ENCODE measurements at places on chromosomes 2 and 18.

GRCh38 chr2:43851011-43851980 lies 12.5 kb downstream of the ABCG8 start:
- no peak for DNase-seq

DNA sequence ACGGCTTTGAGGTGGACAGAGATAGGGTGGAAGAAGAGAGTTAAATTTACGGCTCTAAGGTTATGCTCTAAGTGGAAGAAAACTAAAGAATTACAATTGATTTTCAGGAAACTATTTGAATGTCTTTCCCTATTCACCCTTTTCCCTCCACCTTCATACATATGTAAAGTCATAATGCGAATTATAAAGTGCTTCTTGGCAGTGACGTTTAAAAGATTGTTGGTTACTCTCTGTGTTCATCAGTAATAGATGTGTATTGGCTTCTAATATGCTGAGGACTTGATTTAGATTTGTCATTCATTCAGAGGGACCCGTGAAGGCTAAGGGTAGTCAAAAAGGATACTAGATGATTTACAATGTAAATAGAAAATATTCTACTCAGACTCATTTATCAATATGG lies 63.9 kb downstream of the ARHGAP28 start:
- DNase-seq: no peak

GRCh38 chr2:43460611-43461365 lies 135.1 kb downstream of the THADA start:
- DNase-seq: no peak

DNA sequence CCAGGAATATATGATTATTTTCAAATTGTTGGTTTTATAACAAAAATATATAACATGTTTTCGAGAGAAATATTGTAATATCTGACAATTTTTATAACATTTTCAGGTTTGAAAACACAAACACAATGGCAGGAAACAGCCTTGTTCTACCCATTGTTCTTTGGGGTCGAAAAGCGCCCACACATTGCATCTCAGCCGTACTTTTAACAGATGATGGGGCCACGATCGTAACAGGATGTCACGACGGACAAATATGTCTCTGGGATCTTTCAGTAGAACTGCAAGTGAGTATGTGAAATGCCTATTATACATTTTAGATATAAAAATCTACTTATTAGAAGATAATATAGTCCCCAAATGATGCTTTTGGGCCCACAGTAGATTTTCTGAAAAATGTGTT lies 21.2 kb downstream of the WDR7 start:
- no peak for DNase-seq

DNA sequence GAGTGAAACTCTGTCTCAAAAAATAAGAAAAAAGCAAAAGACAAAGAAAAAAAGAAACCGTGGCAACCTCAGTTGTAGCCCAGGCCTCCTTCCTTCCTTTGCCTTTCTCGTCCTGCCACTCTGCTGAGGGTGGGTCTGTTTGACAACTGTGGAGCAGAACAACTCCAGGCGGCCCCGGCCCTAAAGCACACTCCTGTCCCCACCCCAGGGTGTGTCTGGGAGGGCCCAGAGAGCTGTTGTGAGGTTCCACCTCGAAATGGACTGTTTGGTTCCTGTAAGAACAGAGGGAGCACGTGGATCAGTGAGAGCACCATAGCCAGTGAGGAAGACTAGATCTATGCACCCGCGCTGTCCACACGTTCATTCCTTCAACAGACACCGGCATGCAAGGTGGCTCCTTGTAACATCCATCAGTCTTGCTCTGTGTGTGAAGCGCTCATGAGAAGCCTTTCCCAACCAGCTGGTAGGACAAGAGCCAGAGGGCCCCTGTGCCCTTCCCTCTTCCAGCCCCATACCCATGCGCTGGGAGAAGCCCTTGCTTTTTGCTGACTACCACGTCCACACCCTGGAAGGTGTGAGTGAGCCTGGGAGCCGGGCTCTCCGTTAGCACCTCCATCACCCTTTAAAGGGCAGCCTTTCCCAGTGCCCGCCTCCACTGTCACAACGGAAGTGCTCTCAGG lies 61.6 kb downstream of the SOWAHC start:
- DNase-seq: no peak

DNA sequence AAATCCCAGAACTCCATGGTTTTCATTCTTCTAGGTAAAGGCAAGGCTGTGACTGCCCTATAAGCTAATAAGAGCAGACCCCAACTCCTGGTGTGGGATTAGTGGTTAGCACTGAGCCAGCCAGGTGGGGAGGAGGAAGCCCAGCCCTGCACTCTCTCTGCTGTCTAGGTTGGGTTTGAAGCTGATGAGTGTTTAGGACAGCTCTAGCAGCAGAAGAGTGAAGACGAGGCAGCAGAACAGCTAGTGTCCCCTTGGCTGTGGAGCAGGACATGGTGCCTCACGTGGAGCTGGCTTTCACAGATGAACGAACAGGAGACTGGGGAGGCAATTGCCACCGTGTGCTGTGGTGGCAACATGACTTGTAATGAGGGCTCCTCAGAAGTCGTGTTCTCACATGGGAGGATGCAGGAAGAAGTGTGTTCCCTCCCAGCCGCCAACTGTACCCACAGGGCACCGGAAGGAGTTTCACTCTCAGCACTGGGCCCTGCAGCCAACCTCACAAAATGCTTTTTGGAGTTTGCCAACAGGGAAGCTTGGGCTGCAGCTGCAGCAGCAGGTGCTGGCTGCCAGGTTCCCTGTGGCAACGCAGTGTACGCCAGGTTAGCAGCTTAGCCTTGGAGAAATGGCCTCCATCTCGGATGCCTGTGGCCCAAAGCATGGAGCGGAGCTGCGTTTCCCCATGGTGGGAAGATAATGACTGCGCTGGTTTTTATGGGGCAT lies 328.2 kb downstream of the SETBP1 start:
- DNase-seq: no peak

DNA sequence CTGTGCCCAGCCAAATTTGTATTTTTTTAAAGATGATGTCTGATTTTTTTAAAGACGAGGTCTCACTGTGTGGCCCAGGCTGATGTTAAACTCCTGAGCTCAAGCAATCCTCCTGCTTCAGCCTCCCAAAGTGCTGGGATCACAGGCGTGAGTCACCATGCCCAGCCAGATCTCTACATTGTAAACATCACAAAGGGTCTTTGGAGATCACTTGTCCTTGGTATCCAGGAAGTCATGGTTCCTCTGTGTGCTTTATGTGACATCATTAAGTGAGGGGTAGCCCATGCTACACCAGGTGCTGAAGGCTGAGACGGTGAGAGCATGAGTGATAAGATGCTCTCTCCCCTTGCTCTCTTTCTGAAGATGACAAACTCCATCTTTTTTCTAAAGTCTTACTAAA lies 7.0 kb upstream of the NUP35 start:
- DNase-seq: no peak

GRCh38 chr2:105919191-105919811 lies 174.6 kb downstream of the NCK2 start:
- DNase-seq: no peak

- DNase-seq: no peak
These were observed 13.5 kb downstream of the BOK start for GRCh38 chr2:241571821-241572620.

DNA sequence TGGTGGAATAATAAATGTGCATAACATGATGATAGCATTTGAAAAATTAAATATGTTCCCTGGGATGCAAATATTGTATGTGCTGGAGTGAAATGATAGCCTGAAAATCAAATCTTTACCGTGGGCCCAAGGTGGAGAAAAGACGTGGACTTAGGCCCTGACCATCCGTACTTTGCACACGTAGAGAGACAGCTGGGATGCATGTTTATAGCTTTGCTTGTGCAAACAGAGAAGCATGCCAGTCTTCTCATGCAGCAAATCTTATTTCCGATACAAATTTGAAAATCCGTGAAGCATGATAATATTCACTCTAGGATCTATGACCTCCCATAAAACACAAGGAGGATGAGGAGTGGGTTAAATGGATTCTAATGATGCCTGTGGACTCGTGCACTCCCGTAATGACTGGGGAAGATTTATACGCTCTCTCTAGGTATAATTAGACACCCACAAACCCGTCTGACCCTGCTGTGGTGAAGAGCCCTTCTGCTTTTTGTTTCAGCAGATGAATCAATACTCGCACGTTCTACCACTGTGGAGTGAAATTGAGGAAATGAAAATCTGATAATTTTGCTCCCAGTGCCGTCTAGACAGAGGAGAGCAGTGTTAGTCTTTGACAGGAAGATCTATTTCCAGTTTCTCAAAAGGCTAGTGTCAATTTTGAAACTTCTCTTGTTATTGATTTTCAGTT lies 810.3 kb upstream of the SALL3 start:
- DNase-seq: no peak

DNA sequence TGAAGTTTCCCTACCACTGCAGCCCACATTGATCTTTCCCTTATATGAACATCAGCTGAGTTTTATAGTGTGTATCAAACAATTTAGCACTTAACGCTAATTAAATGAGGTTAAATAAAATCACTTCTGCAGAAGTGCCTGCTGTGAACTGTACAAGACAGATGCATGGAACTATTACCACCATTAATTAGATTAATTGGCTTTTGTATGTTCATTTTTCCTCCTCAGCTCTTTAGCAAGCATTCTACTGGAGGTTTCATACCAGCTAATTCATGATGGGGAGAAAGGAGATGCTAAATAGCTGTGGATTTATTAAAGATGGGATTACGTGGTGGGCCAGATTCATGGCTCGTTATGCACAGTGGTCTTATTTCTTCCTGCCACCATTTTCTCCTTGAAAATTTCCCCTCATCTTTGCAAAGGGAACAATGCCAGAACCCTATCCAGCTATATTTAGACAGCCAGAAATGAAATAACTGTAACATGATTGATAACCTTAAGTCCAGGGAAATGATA lies 96.7 kb downstream of the CNTNAP5 start:
- DNase-seq: no peak

Data from GF-D8 (cell line).